Activated naive CD4-positive, alpha-beta T cell (primary cell): ENCODE measurements at places on chromosomes 12 and 14.

GRCh38 chr14:49478784-49479183, 107.4 kb downstream of the RPS29 start:
- no peak for DNase-seq

- no peak for DNase-seq
Observed at GRCh38 chr14:104084251-104085002, 1.1 kb upstream of the ASPG start.

DNA sequence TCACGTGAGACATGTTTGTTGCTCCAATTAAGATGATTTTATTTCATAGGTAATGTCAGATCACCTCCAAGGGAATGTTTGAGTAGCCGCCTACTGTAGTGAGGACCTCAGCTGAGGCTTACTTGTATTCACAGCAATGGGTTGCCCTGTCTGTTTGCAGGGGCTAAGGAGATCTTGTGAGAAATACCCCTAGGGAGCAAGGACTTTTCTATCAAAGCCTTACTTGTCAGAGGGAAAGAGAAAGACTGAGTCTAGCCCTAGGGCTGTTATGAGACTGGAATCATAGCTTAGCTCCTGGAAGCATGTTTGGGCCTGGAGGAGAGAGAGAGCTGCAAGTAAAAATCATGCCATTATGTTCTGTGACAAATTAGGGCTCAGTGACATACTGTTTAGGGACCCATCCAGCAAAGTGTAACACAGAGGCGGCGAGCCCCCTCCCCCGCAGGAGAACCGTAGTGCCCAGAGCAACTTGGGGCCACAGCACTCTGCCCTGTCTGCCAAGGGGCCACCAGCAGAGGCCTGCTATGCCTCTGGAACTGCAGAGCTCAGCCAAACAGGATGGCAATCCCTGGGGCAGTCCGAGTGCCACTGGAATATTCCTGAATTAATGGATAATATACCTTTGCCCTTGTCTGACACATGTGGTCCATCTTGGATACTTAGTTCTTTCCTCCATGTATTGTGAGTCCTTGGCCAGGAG, 178.8 kb downstream of the DACT1 start:
- no peak for DNase-seq

- DNase-seq, result no peak
Observed at GRCh38 chr12:121391619-121392324, 8.1 kb upstream of the RNF34 start.

- no peak for DNase-seq
Observed at GRCh38 chr12:92487138-92487485, 215.7 kb upstream of the PLEKHG7 start.

- DNase-seq, result no peak
Observed at GRCh38 chr14:22084393-22085281, 411.0 kb upstream of the OR4E1 start.
